Activated CD4-positive, alpha-beta T cell treated with anti-CD3 and anti-CD28 coated beads for 36 hours (primary cell): ENCODE measurements at places on chromosomes 3 and 15.

- DNase-seq, result no peak
Observed at GRCh38 chr3:182605882-182606611, 187.3 kb upstream of the ATP11B start.

- no peak for DNase-seq
Observed at GRCh38 chr15:90596943-90597342, 67.2 kb downstream of the CRTC3 start.

DNA sequence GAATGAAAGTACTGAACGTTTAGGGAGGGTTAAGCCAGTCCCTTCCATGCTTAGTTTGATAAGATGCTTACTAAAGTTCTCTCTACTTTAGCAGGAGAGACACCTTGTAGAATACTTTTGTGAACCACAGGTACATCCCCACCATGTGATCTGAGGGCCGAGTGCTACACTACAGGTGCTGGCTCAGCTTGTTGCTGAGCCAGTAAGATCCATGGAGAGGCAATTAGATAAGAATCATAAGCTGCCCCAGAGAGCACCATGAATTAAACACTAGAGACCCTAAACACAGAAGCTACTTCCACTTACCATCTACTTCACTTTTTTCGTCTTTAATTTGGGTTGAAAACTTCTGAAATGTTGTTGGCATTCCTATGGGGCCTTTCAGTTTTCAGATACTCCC is 70.5 kb upstream of the GOLGA8B start:
- no peak for DNase-seq

DNA sequence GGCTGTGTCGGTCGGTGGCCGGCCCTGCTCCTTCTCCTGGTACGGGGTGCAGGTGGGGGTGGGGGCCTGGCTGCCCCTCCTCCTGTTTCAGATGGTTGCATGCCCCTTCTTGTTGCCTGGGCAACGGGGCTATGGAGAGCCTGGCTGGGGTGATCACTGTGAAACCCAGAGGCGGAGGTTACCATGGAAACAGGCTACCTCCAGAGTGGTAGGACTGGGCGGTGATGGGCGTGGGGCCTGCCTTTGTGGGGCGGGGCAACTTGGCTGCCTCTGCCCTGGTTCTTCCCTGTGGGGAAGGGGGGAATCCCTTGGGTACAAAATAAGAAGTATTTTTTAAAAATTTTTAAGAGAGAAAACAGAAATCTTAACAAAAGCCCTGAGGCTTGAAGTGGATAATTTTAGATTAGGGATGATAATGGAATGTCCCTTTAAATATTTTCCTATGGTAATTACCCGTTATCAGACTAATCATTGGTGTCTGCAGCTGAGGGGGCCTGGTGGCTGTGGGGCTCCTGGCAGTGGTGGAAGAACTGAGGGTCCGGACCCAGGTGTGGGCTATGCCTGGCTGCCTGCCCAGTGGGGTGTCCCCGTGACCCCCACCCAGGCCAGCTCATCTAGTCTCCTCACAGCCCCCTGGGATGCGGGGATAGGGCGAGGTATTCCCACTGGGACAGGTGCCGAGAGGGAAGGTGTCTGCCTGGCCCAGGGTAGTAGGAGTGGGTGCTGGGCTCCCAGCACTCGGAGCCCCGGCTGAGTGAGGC is 32.5 kb downstream of the PLXNA1 start:
- DNase-seq, result peak; percentile 22

GRCh38 chr15:79171320-79172031 is 80.9 kb upstream of the RASGRF1 start:
- no peak for DNase-seq

GRCh38 chr15:80695099-80695910 is at the start of gene ABHD17C:
Gene ABHD17C, plus strand, starts transcription at chr15:80695310. Its CDS starts 120 bp downstream, at chr15:80695430.
- DNase-seq, result peak; percentile 67

- no peak for DNase-seq
Observed at GRCh38 chr3:154792828-154793227, 287.3 kb upstream of the MME start.

DNA sequence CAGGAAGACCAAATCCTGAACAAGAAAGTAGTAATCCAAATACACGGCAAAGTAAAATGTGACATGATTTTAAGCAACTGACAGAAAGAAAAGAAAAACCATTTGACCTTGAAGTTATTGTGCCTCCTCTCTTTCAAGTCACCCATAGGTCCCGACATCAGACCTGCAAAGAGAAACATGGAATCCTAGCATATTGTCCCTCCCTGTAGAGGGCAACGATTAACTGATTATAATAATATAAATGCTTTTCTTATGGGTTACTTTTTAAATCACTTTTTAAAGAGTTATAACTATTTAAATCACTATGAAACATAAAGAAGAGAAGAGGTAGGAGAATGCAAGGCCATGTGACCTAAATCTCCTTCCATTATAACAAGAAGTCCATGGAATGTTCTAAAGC is 143.2 kb upstream of the LIPC start:
- no peak for DNase-seq
